Smooth muscle cell of the brain vasculature (primary cell): ENCODE measurements at places on chromosomes 11 and 22.
A peak's percentile ranks its signal among the peaks of the same experiment; 100 is the strongest.

DNA sequence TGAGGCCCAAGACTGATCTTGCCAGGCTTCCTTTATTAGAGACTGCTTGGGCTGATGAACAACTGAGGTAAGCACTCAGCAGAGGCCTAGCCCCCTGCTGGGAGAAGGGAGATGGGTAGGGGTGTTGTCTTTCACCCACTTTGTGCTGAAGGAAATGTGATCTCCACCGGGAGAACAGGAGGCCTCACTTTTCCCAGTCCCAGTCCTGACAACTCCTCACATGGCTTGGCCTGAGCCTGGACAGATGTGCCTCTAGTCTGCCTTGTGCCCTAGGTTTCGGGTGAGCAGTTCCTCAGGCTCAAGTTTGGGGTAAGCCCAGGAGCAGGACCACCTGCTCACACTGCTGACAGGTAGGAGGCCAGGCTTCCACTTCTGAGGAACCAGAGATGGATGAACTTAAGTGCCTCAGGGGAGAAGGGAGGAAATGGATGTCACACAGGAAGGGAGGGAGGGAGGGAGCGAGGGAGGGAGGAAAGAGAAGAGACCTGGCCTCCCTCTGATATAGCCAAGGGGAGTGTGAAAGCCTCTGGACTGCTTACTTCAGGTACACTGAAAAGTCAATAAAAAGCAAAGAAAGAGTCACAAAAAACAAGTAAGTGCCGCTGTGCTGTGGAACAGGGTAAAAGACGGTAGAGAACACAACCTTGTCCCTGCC, 8.1 kb downstream of the CLPB start:
- DNase-seq, result no peak

- DNase-seq, result no peak
These were observed 501.7 kb downstream of the INSC start for GRCh38 chr11:15616130-15617105.

GRCh38 chr11:70146895-70147520, 56.1 kb upstream of the FADD start:
- DNase-seq, result no peak

DNA sequence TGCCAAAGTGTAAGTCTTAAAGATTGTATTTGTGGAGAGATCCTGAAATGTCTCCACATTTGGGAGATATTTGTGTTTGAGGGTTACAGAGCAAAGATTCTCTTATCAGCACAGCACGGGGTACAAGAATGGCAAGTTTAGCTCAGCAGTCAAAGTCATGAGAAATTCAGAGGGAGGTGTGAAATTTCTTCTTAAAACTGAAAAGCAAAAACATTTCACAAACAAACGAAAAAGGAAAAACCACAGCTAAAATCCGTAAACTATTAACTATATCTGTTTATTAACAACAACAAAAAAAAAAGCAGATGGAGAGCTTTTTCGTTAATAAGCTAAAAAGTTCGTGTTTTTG, 40.9 kb upstream of the ETS1 start:
- no peak for DNase-seq

- no peak for DNase-seq
These were observed 6.4 kb downstream of the CCT8L2 start for GRCh38 chr22:16586170-16586569.

- no peak for DNase-seq
These were observed 515.8 kb downstream of the NTM start for GRCh38 chr11:131886201-131886600.

DNA sequence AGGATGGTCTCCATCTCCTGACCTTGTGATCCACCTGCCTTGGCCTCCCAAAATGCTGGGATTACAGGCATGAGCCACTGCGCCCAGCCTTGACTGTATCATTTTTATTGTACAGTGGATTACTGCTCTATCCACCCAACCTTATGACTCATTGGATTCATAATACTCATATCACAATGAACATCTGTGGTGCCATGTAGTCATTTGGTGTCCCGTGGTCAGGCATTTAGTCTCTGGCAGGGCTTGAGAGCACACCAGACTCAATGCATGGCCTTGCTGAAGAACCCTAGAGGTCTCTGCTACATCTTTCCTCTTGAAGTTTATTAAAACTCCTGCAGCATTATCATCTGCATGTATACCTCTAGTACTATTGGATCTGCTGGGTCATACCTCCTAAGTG, 98.0 kb upstream of the LDLRAD3 start:
- no peak for DNase-seq

- DNase-seq, result no peak
These were observed 10.3 kb downstream of the TOP3B start for GRCh38 chr22:21972293-21972779.

- no peak for DNase-seq
These were observed 37.1 kb upstream of the SUSD2 start for GRCh38 chr22:24144056-24144777.

- no peak for DNase-seq
These were observed 82.6 kb upstream of the LMO1 start for GRCh38 chr11:8346157-8346755.

GRCh38 chr11:47003180-47003877, 66.8 kb downstream of the CSTPP1 start:
- no peak for DNase-seq

DNA sequence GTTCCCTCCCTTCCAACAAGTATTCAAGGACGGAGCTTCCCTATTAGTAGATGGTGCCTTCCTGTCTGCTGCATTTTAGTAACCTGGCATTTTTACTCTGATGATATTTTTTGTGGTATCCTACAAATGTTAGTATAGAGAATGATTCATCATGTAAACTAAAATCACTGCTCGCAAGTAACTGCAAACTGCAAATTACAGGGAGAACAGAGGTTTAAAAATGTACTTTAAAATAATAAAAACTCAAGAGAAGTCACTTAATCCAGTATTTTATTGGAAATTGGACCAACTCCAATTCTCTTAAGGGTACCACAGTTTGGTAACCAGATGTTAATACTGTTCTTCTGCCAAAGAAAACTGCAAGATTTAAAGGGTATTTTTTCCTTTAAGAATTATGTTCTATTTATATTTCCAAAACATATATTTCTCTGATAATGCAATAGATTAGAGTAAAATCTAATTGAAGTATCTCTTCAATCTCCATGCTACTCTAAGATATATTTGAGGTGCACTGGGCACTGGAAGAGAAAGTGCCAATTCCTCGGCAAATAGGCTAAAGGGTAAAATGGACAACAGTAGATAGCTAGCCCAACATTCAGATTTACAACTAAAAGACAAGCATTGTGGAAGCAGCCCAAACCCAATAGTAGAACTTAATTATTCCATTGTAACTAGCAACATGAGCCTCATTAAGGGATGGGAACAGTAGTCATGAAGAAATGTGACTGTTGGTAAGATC, 298.0 kb downstream of the TTC28 start:
- DNase-seq, result peak; percentile 23

DNA sequence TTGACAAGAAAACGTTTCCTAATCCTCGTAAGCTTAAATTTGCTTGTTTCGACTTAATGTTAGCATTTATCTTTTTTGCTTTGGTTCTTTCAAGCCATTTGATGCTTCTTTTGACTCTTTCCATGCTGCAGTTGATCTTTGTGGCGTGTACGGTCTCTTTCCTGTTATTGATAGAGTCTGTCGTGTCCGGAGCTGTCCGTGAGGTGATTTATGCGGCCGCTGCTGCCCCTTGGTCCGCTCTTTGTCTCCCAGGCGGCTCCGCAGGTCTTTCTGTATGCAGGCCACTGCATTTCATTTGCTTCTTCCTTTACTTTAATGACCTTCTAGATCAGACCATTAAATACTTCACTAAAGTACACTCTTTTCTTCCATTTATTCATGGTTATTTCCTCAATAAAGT, 50.3 kb downstream of the TBC1D22A start:
- no peak for DNase-seq

DNA sequence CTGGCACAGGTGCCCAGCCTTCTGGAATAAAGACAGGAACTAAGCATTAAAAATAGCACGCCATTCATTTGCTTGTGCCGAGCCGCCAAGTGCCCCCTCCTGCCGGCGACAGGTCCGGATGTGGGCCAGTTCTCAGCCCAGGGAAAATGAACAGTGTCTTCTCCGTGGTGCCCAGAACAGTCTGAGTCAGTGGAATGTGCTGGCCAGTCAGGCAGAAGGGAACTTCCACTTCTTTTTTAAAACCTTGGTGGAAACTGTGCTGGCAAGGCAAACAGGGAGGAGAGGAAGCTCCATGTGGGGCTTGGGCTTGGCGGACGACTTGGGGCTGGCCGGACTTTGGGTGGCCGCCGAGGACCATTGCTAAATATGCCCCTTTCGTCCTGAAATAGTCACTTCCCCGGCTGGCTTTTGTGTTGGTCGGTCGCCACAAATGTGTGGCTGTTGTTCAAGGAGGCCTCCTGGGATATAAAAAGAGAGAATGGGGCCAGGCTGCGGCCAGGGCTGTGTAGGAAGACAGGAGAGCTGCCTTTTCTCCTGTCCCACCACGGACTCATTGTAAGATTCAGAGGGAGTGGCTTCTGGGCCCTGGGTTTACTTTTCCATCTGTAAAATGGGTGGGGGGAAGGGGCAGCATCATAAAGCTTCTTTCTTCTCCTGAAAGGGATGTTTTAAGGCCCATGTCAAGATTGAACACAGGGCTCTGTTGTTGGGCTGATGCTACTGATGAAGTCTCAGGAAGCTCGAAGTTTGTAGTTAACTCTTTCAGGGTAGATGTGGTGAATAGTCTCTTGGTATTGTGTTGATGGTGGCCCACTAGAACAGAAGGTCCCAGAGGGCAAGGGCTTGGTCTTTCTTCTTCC, 101.0 kb downstream of the PTPRJ start:
- DNase-seq, result peak; percentile 29

- DNase-seq, result no peak
These were observed 184.6 kb downstream of the SHANK2 start for GRCh38 chr11:71067753-71068152.

GRCh38 chr11:72369743-72370142, 64.6 kb downstream of the CLPB start:
- no peak for DNase-seq

DNA sequence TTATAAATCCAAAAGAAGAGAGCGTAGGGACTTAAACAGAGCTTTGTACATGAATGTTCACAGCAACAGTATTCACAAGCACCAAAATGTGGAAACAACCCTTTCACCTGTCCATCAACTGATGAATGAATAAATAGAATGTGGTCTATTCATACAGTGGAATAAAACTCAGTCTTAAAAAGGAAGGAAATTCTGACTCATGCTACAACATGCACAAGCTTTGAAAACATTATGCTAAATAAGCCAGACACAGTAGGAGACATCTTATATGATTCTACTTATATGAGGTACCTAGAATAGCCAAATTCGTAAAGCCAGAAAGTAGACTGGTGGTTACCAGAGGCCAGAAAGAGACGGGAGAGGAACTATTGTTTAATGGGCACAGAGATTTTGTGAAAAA, 74.3 kb downstream of the SHANK2 start:
- DNase-seq, result no peak

GRCh38 chr11:107011977-107012376, 6.3 kb downstream of the GUCY1A2 start:
- no peak for DNase-seq

DNA sequence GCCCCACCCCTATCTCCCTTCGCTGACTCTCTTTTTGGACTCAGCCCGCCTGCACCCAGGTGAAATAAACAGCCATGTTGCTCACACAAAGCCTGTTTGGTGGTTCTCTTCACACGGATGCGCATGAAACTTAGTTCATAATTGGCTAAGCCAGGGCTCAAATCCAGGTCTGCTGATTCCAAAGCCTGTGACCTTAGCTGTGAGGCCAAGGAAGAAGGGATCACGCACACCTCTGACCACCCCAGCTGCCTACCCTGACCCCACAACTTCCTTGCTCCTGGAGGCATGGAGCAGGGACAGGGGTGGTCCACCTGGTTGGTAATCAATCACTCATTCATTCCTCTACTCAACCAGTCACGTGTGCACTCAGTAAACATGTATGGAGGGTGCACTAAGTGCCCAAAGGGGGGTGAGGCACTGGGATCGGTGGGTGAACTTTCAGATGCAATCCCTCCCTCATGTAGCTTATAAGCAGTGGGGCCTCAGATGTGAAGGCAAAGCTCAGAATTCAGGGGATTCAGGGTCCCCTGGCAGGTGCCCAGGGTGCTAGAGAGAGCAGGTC, 10.3 kb downstream of the FXYD2 start:
- DNase-seq, result no peak

DNA sequence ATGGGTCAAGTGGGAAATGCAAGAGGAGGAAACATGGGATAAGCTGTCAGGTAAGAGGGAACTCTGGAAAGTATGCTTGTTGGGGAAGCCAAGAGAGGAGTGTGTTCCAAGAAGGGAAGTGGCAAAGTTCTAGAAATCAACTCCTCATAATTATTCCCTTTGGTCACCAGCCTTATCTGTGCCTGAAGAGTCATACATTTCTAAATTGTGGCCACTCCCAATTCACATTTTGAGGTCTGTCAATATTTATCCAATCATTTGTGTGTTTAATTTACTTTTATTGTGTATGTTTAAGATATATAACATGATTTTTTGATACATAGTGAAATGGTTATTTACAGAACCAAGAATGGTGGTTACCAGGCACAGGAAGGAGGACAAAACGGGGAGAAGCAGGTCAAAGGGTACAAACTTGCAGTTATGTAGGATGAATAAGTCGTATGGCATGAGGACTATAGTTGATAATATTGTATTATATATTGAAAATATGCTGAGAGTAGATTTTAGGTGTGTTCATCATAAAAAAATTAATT, 131.7 kb downstream of the GRIA4 start:
- no peak for DNase-seq

DNA sequence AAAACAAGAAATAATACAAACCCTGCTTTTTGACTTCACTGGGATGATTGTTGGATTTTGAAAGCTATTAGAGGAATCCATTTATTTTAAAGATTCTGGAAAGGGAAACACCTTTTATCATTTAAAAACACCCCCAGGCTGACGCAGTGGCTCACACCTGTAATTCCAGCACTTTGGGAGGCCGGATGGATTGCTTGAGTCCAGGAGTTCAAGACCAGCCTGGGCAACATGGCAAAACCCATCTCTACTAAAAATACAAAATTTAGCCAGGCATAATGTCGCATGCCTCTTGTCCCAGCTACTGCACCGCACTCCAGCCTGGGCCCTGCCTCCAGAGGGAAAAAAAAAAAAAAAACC, 317 bp upstream of the SCN2B start:
- no peak for DNase-seq

DNA sequence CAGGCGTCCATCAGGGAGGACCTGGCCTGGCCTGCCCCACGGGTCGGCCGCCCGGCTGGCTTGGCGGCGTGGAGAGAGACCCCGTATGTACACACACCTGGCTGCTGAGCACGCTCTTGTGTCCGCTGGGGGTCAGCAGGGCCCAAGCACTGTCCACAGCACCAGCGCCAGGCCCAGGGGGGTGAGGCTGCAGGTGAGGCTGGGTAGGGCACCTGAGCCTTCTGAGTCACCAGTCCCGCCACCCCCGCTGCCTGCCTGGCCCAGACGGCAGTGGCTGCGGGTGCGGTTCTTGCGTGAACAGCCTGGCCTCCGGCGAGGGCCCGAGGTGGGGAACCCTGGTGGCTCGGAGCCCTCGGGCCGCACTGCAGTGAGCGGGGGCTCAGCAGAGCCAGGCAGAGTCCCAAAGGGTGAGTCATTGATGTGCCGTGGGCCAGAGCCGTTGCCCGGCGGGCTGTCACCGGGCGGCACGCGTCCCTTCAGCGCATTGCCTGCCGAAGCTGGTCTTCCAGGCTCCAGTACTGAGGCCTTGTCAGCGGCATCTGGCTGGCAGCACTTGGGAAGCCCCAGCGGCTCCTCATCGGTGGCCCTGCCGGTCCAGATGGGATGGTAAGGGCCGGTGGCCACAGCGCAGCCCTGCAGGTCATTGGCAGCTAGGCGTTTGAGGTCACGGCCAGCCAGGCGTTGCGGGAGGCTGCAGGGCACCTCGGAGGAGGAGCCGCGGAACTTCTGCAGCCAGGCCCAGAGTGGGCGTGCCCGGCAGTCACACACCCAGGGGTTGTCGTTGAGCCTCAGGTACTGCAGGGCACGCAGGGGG, 26.3 kb downstream of the RTN4R start:
- DNase-seq, result no peak
